ENCODE measurements at places on chromosomes 16 and 17.
A peak's percentile ranks its signal among the peaks of the same experiment; 100 is the strongest.

DNA sequence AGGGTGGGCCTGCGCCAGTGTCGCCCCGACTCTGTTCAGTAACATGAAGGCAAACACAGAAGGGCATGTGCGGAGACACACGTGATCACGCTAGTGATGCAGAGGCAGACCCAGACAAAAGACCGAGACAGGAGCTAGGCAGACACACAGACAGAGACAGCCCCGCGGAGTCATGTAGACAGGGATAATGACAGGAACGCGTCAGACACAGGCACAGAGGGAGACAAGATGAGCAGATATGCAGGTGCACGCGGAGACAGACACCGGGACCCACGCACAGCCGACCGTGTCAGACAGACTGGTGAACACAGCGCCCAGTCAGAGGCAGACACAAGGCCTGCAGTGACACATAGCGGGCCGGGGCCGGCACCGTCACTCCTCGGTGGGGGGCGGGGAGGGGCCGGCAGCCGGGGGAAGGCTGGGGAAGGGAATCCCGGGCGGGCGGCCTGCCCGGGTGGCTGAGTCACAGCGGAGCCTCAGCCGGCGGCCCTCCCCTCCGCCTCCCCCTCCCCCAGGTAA is 7.4 kb downstream of the KDM6B start:
- DNase-seq, result peak; percentile 83

GRCh38 chr17:1612400-1612799 is 16.2 kb downstream of the SLC43A2 start:
- no peak for DNase-seq

GRCh38 chr17:80782536-80783427 is 208.9 kb upstream of the CHMP6 start:
- DNase-seq, result no peak

- peak; percentile 23 for DNase-seq
Observed at GRCh38 chr17:350706-351448, 1.7 kb downstream of the RPH3AL start.

DNA sequence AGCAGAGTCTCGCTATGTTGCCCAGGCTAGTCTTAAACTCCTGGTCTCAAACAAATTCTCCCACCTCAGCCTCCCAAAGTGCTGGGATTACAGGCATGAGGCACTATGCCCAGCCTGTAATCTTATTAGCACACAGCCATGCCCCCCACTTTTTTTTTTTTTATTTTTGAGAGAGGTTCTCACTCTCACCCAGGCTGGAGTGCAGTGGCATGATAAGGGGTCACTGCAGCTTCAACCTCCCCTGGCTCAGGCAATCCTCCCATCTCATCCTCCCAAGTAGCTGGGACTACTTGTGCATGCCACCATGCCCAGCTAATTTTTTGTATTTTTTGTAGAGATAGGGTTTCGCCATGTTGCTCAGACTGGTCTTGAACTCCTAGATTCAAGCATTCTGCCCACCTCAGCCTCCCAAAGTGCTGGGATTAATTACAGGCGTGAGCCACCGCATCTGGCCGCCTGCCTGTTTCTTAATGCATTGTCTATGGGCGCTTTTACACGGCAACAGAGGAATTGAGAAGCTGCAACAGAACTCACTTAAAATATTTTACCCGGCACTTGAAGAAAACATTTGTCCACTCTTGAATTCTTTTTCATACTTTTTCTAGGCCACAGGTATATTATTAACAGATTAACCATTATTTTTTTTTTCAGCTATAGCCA is 8.8 kb upstream of the CEP20 start:
- DNase-seq, result no peak

DNA sequence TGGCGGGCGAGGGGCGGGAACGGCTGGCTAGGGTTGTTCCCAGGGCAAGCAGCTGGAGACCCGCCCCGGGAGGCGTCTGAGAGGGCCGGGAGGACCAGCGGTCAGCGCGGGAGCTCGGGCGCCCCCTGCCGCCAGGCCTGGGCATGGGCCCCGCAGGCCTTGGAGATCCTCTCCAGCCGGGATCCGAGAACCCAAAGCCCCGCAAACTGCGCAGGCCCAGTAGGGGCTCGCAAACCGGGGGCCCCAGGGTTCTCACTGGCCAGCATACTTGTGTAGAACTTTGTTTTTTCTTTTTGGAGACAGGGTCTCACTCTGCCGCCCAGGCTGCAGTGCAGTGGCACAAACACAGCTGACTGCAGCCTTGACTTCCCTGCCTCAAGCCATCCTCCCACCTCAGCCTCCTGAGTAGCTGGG is 20.8 kb upstream of the ZNF423 start:
- no peak for DNase-seq

DNA sequence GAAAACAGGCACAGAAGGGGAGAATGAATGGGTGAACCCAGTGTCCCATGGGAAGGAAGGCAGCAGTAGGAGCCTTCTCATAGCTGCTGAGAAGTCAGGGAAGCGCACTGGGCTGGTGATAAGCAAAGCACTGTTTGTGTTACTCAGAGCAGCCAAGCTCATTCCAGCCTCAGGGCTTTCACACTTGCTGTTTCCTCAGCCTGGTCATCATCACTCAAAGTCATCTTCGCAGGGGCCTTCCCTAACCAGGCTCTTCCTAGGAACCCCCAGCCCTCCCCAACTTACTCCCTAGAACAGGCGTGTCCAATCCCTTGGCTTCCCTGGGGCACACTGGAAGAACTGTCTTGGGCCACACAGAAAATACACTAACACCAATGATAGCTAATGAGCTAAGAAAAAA is 32.1 kb upstream of the LONP2 start:
- DNase-seq, result no peak
